ENCODE measurements at places on chromosomes 12 and 14.
A peak's percentile ranks its signal among the peaks of the same experiment; 100 is the strongest.

DNA sequence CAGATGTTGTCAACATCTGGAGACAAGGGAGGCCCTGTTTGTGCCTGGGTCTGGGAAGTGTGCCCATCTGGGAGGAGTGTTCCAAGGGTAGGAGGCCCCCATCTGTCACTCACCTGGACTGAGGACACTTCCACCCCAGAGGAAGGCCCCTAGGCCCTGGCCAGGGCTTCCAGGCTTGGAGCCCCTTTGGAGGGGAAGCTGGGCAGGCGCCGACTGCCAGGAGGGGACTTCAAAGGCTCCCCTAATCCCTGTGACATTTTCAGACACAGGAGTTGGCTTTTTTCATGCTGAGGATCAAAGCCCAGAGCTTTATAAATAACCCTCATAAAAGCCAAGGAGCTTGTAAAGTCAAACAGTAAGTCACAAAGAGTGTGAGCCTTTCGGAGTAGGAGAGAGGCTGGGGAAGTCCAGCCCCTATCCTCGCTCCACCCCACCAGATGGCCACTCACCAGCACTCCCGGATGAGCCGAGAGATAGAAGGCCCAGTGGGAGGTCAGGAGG, 17.6 kb upstream of the FAM222A start:
- no peak for DNase-seq

DNA sequence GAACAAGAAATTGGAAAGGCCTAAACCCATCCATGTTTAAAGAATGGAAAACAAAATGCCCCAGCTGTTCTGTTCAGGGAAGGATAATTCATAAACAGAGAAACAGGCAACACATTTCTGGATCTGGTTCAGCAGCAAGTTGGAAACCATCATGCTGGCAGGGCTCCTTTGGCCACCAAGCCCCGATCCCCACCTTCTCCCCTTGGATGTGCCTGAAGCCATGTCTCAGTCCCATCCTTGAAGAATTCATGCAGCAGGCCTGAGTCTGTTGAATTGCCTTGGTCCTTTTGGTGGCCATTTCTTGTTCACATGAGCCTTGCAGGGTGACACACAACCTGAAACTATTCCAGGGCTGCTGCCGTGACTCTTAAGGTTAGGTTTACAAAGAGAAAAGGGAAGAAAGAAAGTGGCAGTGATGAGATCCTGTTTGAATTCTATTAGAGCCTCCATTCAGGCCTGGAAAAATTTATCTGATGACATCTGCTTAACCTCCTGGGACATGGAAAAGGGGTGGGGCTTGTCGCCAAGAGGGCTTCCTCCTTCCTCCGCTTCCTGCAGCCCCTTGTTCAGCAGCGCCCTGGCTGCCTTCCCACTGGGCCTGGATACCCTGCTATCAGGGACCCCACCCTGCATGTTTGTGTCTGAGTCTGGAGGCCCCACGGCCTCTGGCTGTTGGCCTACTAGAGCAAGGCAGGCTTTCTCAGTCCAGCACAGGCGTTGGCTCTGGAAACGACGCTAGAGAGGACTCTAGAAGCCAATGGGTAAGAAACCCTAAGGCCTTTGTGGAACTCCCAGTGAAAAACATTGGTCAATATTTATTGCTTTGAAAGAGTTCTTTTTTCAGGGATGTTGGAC, 341.9 kb downstream of the C12orf75 start:
- peak; percentile 65 for DNase-seq

DNA sequence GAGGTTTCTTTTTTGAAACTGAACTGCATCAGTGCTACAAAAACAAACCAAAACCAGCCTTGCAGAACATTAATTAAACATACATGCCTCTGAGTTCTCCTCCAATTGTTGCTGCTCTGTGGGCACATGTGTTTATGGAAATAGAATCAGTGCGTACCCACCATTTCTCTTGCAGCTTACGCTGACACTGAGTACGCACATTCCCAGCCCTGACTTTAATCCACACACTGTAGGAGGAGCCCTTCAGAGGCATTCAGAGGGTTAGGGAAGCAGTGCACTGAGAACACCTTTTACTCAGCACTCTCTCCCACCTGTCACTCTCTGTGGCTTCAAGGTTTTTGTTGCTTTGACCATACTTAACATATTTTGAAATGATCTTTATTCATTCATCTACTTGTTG, 250.5 kb upstream of the PWP1 start:
- no peak for DNase-seq

- peak; percentile 5 for DNase-seq
These were observed 80.8 kb downstream of the ZNF664 start for GRCh38 chr12:124053851-124054250.

- DNase-seq = no peak
These were observed 213.4 kb upstream of the NUDT4 start for GRCh38 chr12:93164103-93164880.

DNA sequence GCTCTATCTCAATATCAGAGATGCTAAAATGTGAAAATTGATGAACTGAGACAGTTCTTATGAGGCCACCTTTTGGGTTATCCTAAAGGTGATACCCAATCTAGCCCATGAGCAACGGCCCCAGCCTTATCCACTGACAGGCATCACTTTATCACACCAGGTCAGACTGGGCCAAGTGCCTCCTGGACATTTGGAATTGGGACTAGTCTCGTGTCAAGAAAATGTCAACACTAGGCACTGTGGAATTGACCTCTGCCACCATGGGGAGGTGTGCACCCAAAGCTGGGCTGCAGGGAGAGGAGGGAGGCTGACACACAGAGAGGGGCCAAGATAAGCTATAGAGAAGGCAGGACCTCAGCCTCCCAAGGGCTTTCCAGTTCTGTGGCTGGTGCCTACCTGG, 78.5 kb upstream of the ZFP36L1 start:
- DNase-seq = no peak

- no peak for DNase-seq
These were observed 22.3 kb downstream of the GALNT6 start for GRCh38 chr12:51368640-51369517.

DNA sequence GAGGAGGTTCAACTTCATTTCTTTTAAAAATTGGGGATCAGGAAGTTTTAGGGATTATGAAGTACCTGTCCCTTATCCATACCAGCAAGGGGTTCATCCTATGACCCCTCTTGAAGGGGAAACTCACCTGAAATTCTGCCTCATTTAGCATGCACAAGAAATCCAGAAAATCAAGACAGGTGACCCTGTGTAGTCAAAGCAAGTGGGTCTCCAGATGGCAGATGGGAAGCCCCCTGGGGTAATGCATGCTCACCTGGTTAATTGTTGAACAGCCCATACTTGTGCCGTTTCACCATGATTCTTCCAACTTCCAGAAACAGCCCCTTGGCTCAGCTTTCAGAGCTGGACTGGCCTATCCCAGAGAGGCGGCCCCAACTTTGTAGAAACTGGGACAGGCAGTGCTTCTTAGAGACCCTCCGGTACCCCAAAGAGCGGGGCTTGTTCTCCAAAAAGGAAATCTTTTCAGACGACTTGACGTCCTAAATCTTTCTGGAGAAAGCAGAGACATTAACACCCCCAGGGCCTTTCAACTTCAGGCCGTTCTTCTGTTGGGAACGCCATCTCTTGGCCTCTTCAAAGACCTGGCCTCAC, 66.3 kb upstream of the ESRRB start:
- DNase-seq = no peak

DNA sequence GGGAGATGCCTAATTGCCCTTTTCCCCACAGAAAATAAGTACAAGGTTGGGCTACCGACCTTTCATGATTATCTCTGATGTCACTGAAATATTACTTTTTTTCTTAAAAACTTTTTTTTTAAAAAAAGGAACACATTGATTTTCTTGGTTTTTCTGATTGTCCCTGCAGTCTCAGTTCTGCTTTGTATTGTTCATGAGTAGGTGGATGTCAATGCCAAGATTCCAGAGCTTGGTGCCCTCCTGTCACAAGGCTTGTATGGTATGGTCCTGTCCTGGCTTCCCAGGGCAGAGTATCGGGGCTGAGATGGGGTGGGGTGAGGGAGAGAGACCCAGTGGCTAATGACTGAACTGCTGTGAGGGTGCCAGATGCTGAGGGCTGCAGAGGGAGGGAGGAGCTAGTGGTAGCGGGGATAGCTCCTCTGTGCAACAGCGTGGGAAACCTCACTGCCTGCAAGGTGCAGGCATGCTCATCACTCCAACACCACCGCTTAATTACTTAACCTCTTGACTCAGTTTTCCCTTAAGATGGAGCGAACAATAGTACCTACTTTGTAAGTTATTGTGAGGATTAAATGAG, 4.4 kb upstream of the CTDSP2 start:
- DNase-seq = no peak

- DNase-seq = no peak
These were observed 17.3 kb upstream of the YAF2 start for GRCh38 chr12:42255221-42255865.

DNA sequence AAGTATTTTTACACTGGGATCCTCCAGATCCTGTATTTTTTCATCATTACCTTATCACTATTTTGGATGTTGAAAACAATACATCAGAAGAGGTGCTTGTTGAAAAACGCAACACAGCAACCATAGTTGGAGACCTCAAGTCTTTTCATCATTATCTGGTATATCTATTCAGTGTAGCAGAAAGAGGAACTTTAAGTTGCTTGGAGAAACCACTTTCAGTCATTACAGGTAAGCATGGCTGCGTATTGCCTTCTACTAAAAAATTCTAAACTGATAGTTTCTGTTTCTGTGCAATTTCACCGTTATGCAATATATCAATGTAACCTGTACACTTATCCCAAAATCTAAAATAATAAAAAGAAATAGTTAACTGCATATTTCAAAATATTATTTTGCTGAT, 32.2 kb upstream of the PTPRQ start:
- DNase-seq = no peak

- no peak for DNase-seq
These were observed 26.7 kb downstream of the MED21 start for GRCh38 chr12:27048822-27049752.
